A172 (cell line): ENCODE measurements at places on chromosomes 11 and 22. TPM values are rescaled to one million over a fixed set of nuclear protein-coding genes. Genes with fewer than 3 reads are reported as not detected.

- no peak for DNase-seq
Observed at GRCh38 chr11:1479006-1479677, 7.4 kb downstream of the MOB2 start.

GRCh38 chr22:30209642-30210041 lies 36.9 kb downstream of the LIF start:
- DNase-seq, result no peak

- DNase-seq, result no peak
Observed at GRCh38 chr11:120169981-120170698, 32.2 kb upstream of the TRIM29 start.

DNA sequence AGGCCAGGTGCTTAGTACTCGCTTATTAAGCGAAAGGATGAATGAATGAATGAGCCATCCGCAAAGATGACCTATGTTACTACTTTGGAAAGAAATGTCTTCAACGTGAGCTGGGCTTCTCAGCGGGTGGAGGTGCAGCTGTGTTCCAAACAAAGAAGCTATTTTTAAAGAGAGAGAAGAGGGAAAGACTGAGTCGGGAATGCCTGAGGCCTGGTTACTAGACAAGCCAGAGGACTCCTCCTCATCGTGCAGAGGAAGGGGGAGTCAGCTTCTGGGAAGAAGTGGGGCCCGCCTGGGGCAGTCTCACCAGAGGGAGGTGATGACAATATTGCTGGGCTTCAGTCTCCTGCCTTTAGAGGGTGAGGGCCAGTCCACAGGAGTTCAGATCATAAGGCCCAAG lies 30.4 kb upstream of the CD5 start:
- no peak for DNase-seq

- DNase-seq, result no peak
Observed at GRCh38 chr11:69864686-69865661, 45.8 kb upstream of the FGF3 start.

Gene SYT13
- total RNA-seq, result 0.19 TPM in 1 of 2 replicates, not detected in the other

Gene EEF1G
- 1,294 and 1,343 TPM in 2 replicates for total RNA-seq

Gene AIFM3
- 1.4 TPM in 1 of 2 replicates, not detected in the other for total RNA-seq

Gene SMC1B
- total RNA-seq, result not detected in 2 replicates

Gene CCDC73
- not detected in 2 replicates for total RNA-seq
